Activated B cell treated with CpG ODN at 0.5 μM for 24 hours (primary cell): ENCODE measurements at places on chromosomes 3 and 15.

- no peak for DNase-seq
Observed at GRCh38 chr3:16130066-16130465, 44.4 kb upstream of the GALNT15 start.

DNA sequence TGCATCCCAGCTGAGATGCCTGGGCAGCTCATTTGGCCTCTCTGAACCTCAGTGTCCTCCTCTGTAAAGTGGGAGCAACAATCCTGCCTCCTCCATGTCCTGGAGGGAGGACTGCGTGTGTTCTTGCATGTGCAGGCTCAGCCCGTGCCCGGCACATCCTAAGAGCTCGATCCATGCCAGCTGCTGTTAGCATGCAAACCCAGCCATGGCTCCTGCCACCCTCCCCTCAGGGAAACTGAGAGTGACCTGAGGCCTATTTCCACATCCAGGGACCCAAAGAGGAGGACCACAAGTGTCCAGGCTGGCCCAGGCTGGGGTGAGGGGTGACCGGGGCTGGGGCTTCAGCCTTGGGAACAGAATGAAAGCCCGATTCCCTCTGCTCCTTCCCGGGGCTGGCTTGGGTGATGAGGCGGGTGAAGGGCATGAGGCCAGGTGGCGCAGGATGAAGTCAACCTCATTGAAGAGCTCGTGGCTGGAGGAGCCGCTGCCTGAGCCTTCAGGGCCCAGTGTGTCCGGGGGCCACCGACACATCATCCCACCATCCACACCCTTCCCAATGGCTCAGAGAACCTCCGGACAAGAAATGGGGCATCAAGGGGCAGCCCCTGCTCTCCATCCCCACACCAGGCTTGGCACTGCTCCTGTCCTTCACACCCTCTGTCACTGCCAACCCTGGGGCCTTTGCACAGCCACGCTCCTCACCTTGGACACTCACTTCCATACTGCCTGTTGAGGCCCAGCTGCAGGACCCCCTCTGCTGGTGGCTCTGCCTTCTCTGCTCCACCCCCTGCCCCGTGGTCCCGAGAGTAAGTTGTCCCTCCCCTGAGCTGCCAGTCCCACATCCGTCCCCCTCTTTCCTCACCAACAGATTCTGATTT lies 42.5 kb downstream of the ADAMTS7 start:
- DNase-seq, result no peak

- DNase-seq, result no peak
Observed at GRCh38 chr3:120678331-120678947, 3.6 kb downstream of the HGD start.

DNA sequence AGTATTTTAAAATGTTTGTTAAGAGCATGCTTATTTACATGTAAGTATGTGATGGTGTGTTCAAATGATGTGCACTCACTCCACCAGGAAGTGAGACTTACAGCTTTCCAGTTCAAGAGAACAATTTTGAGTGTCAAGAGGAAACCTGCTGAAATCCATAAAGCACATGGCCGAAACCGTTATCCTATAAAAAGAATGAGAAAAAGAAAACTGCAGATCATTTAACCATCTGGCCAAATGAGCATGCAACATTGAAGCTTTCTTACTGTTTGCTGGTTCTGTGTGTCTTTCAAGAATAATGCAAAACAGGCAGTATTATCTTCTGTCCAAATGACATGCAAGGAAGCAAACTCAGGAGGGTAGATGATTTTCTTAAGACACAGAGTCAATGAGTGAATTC lies 26.3 kb downstream of the GABRR3 start:
- no peak for DNase-seq

DNA sequence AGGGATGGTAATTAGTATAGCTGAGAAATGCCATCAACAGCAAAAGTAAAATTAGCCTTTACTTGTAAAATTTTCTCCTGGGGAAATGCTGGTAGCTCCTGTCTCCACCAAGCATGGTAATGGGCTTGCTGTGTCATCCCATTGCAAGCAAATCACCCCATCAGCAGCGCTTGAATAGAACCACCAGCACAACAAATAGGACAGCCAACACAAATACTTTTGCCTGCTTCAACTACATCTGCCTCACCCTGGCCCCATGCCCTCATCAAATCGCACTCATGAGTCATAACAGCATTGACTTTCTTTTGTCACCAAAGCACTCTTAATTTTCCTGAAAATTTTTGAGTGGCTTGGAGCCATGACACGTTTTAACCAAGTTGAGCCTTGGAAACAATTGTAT lies 52.6 kb downstream of the ERC2 start:
- DNase-seq, result no peak

- DNase-seq, result no peak
Observed at GRCh38 chr15:100570735-100571313, 31.2 kb downstream of the LINS1 start.

DNA sequence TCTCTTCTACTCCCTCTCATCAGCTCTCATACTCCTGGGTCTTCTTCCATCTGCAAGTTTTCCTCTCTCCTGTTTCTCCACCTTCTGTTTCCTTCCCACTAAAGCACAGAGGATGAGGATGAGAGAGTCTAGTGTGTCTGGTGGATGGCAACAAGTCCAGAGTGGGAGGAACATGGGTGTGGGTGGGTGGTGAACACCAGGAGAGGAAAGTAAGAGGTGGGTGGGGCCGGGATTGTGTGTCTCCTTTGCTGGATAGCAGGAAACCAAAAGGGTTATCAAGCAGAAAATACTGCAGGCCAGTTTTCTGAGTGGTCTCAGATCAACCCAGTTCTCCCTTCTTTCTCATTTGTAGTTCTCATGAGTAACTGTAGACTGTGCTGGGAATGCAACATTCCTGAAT lies 52.9 kb upstream of the EPHB1 start:
- DNase-seq, result no peak

DNA sequence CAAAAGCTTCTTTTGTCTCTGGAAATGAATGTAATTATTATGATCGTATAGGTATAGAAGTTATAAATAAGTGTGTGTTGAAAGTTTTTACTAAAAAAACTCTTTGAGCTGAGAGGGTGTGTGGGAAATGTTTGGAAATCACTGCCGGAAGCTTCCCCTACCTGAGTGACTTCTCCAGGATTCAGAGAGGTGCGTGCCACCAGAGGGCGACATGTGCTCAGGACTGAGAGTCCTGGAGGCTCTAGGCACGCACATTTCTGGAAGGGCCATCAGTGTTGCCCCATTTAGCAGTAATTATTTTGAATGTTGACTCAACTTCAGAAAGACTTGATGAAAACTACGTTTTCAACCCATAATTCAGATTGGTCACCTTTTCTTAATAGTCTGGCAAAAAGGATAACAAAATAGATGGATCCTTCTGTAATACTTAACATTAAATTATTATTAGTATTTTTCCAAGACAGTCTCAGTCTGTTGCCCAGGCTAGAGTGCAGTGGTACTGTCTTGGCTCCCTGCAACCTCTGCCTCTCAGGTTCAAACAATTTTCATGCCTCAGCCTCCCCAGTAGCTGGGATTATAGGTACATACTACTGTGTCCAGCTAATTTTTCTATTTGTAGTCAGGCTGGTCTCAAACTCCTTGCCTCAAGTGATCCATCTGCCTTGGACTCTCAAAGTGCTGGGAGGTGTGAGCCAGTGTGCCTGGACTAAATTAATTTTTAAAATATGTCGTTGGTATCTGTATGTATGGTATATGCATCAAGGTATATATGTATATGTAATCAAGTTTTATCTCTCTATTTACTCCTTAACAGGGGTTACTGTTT lies 34.5 kb downstream of the GPR171 start:
- peak; percentile 54 for DNase-seq

DNA sequence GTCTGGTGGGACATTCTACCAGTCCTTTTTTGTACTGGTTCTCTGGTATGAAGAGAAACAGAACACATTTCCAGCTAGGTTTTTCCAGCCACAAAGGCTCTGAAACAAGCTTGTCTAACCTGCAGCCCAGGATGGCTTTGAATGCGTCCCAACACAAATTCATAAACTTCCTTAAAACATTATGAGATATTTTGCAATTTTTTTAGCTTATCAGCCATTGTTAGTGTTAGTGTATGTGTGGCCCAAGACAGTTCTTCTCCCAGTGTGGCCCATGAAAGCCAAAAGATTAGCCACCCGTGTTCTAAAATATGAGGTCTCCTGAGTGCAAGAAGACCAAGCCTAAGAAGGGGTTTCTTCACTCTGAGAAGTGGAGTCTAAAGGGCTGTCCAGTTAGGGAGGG lies 18.4 kb upstream of the TIMP4 start:
- no peak for DNase-seq

DNA sequence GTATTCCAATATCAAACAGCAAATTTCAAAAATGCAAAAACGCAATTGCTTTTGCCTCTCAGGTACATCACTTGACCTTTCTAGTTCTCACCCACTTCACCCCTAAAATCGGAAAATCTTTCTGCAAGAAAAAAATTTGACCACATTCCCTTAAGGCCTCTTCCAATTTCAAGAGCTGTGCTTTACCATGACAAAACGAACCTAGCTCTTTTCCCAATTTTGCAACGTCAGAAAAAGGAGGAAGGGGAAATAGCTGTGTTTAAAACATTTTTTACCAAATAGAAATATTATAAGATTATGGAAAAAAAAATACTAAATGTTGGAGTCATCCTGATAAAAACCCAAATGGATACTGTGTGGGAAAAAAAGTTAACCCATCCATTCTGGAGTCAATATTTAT lies 1.1 kb upstream of the NR2C2 start:
- no peak for DNase-seq

DNA sequence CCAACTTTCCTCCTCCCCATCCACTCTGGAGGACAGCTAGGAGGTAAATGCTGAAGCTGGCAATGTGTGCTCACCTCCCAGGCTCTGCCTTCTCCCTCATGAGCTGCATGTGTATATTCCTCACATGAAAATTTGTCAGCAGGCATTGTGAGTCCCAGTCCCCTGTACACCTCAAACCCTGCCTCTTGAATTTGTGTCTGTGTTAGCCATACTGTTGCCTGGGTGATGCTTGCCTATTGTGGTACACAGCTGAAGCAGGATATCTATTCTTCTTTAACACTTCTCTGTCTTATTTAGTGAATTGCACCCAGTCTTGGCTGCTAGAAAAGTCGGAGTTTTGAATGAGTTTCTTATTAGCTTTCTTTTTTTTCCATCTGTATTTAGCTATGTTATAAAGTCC lies 586.0 kb upstream of the TGFBR2 start:
- no peak for DNase-seq

GRCh38 chr3:169311381-169311780 lies 352.1 kb downstream of the MECOM start:
- DNase-seq, result no peak

- no peak for DNase-seq
Observed at GRCh38 chr15:53397041-53397616, 362.3 kb downstream of the WDR72 start.

- DNase-seq, result no peak
Observed at GRCh38 chr3:129722527-129722926, 116.1 kb upstream of the PLXND1 start.

- DNase-seq, result no peak
Observed at GRCh38 chr3:67713764-67714469, 59.5 kb upstream of the SUCLG2 start.
